ENCODE measurements at places on chromosomes 2 and 18.

- DNase-seq = no peak
Observed at GRCh38 chr2:218567797-218568189, 358 bp downstream of the USP37 start.

GRCh38 chr2:216064014-216064630, 17.5 kb downstream of the PECR start:
- no peak for DNase-seq

DNA sequence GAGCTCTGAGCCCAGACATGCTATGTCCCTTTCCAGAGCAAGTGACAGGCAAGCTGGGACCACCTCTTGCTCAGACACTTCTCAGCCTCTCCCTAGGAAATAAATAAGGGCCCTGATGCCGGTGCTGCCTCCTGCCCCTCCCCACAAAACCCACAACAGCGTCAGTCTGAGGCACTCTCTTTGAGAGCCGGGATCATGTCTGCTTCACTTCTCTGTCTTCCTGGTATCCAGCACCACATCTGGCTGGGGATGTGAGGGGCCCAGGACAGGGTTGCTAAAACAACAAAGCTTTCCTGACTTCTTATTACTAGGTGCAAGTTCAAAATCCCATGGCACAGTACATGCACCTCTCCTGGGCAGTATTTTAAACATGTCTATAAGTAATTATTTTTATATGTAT, 103.9 kb upstream of the GLI2 start:
- no peak for DNase-seq

- DNase-seq = no peak
Observed at GRCh38 chr2:235343156-235343774, 150.6 kb upstream of the AGAP1 start.

- no peak for DNase-seq
Observed at GRCh38 chr2:178498137-178498536, 17.9 kb downstream of the PLEKHA3 start.

GRCh38 chr2:163157411-163157810, 318.8 kb upstream of the KCNH7 start:
- DNase-seq = peak; percentile 27

DNA sequence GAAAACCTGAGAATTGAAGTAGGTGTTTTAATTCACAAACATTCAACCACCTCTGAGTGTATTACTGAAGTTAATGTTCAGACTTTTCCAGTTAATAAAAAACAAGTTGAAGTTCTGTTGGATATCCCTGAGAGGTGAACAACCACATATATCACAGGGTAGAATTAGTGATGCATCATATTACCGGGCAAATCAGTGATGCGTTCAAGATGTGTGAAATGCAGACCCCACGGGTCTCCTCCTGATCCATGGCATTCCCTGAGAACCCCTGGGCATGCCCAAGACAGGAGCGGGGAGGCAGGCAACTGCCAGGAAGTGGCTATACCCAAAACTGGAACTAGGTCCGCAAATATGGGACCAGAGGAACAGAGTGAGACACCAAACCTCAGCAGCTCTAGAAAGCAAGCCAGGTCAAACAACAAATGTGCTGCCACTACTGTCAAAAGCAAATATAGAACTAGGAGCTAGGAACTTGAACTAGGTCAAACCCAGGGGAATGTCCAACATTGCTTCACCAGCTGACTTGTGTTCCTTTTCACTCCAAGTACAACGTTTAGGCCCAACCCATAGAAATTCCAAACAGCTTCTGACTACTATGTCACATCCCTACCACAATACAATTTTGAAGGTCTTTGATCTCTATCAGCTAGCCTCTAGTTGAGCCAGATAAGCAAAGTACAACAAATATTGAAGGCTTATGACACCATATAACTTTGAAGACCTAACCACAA, 20.2 kb downstream of the PSTPIP2 start:
- peak; percentile 84 for DNase-seq

DNA sequence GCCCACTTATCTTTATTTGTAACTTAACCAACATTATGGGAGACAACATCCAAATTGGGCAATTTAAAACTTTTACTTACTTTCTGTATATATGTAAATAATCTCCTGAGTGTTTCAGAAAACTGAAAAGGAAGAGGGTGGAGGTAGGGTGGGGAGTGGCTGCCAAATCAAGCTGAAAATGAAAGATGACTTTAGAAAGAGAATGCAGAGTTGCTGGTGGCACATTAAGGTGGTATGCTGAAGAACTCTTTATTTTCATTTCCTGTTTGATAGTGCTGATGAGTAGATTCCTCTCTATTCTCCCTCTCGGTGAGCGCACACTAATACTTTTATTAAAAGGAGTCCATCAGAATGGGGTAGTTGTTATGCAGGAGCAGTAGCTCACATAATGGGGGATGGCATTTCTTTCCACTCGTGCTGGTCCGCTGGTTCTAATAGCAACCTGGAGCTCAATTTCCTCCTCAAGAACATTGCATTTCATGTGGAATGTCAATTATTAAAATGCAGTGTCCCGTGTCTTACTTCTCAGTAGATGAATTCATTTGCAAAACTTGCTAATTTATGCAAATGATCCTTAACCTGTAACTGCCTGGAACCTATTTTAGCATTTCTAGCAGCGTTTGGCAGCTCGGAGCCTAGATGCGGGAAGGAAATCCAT, 466.9 kb upstream of the HNRNPA3 start:
- DNase-seq = no peak

GRCh38 chr2:178514664-178515063, 34.4 kb downstream of the PLEKHA3 start:
- peak; percentile 76 for DNase-seq

- DNase-seq = no peak
Observed at GRCh38 chr2:36013064-36013463, 342.5 kb upstream of the CRIM1 start.

DNA sequence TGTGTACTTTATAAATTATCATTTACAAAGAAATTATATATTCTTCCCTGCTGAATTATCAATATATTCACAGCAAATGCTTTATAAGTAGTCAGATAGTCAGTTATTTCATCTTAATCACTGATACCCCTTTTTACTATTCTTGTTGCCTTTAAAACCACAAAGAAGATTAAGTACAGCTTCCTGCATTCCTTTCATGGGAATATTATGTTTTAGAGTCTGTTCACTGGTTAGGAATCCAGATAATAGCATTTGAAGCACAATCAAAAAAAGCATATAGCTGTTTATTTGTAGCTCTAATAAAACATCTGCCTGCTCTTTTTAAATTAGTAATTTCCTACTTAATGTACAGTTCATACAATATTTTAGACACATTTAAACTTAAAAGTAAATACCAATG, 508.9 kb downstream of the FBXO15 start:
- no peak for DNase-seq

GRCh38 chr2:73856214-73856613, 27.5 kb downstream of the STAMBP start:
- DNase-seq = peak; percentile 35

GRCh38 chr18:77054288-77054605, 78.3 kb downstream of the MBP start:
- no peak for DNase-seq

DNA sequence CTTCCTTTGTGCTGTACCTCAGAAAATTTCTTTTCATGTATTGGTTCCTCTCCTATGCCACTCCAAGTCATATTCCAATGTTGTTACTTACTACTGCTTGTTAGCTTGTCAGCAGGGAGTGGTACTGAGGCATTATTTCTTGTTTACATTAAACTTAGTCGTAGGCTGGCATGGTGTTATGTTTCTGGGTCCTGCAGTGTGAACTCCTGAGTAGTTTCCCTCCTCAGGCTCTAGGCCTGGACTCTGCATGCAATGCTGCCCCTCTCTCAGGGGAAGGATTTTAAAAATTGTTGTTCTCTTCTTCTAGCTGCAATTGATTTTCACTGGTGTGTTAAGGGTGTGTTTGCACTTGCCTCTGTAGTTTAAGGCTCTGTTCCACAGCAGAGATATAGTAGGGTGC, 671.6 kb downstream of the PLCL1 start:
- no peak for DNase-seq

DNA sequence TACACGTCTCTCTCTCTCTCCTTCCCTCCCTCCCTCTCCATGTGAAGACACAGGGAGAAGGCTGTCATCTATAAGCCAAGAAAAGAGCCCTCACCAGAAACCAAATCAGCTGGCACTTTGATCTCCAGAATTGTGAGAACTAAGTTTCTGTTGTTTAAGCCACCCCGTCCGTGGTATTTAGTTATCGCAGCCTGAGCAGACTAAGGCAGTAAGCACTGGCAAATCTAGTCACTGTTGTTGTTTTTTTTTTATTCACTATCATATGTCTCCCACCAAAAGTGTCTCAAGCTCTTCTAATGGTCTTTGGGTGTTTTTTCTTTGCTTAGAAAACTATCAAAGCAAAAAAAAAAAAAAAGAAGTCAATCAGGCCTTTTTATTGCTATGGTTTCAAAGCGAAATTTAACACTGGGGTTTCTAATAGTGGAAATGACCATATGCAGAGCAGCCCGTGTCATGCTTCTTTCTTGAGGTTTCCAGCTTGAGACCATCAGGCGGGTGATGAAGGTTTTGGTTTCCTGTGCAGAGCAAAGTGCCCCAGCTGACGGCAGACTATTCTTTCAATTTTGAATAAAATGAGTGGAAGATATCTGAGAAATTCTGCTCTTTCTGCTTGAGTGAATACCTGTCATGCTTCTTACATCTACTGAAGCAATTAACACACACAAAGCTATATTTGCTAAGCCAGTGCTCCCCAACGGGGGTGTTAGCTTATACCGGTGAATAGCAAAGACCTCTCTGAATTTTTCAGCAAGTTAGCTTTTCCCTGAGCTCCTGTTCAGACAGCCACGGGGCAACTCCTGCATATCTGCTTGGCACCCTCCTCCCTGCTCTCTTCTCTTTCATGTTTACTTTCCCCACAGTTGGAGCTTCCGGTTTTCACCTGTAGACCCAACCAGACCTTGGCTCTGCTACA, 394.1 kb upstream of the ATP5MC3 start:
- DNase-seq = no peak

DNA sequence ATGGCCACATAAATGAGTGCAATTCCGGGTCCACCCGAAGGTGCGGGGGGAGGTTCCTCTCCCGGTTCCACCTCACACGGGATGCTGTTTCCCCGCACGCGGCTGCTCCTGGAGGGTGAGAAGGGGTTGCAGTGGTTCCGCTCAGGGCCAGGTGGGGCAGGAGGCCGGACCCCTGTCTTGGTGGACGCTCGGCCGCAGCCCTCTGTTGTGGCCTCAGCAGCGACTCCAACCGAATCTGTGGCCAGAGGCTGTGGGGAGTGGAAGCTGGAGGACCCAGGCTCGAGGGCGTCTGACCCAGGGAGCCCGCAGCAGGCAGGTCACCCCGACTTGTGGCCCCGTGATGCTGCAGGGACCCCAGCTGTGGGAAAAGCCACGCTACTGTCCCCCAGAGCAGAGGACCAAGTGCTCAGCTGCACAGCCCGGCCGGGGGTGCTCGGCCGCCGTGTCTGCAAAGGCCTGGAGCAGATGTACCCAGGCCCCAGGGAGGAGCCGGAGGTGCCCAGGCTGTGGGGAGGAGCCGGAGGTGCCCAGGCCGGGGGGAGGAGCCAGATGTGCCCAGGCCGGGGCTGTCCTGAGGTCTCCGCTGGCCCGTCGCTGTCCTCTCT, 83.9 kb downstream of the RTP5 start:
- DNase-seq = no peak

DNA sequence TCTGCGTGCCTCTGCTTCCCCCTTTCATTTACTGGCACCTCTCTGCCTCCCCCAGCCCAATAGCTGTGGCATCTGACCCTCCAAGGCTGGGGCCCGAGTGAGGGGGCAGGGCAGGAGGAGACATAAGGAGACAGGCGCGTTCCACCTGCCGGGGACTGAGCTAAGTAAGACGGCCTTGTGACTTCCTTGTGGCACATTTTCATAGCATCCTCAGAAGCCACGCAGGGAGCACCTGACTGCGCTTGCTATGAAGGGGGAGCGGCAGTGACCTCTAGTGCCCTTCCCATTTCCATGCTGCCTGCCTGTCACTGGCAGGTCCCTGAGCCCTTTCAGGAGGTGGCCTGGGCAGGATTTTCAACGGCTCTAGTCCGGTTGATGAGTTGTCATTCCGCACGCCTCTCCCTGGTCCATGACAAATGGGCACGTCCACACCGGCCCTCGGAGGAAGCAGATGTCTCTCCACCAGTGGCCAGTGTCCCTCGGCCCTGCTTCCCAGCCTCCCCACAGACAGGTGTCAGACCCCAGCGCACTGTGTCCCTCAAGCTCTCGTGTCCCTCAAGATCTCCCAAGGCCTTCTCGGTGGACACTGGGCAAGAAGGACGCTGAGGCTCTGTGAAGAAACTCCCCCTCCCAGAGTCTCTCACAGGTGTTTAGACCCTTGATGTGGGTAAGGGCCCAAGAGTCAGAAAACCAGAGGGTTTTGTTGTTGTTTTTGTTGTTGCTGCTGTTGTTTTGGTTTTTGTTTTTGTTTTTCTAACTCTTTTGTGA, 42.7 kb downstream of the CYP26B1 start:
- no peak for DNase-seq

DNA sequence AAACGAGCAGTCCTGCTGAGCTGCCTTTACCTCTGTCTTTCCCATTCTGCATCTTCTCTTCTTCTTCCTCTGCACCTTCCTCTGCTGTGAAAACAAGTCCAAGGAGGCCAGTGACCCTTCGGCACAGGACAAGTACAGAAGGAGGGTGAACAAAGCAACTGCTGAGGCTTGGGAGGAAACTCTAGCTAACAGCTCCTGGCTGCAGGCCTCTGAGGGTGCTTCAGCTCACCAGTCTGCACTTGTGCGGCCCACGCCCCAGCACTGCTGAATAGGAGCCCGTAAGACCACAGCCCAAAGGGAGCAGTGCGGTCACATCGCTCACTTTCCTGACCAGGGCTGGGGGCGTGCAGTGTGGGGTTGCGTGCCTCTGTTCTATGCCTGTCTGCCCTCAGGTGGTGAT, 42.1 kb upstream of the DNMT3A start:
- DNase-seq = no peak

DNA sequence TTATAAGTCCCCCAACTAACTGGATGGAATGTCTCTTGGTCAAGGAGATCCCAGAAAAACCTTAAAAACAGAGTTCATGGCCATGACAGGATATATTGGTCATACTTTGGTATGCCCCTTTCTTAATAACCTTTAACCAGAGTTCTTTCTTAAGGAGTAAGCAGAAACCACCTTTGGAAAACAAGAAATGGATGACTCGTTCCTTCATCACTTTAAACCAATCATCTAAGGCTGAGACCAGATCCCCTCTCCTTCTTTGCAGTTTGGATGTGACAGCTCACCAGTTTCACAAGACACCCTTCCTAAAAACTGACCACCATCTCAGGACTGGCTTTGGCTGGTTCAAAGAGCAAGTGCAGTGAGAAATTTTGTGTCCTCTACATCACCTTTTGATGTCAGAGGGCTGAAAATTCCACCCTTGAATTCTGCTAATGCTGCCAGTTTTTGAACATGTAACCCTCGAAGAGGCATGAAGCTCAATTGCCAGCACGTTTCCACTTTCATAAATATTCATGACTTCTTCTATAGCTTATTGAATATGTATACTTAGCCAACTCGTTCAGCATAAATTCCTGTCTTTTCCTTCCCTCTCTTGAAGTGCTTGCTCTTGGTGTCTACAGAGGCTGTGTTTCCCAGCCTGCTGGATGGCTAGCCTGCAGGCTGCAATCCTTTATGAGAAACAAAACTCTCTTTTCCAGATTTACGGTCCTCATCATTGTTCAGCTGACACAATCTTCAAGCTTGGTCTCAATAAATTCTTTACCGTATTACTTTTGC, 1323.5 kb upstream of the TMEFF2 start:
- peak; percentile 61 for DNase-seq

GRCh38 chr2:37623971-37624900, 47.2 kb downstream of the CDC42EP3 start:
- DNase-seq = peak; percentile 86

- no peak for DNase-seq
Observed at GRCh38 chr18:53224128-53224778, 884.3 kb downstream of the DCC start.

GRCh38 chr2:178419123-178419522, 31.9 kb downstream of the PRKRA start:
- peak; percentile 45 for DNase-seq
